Gastrocnemius medialis (tissue), 4 donors: ENCODE measurements at places on chromosomes 1 and 21. TPM values are rescaled to one million over a fixed set of nuclear protein-coding genes. Genes with fewer than 3 reads are reported as not detected.

AJAP1 gene
- 0.05 TPM for total RNA-seq

TIE1 gene
- 27.9 TPM for total RNA-seq

STX12 gene
- 34.3 TPM for total RNA-seq

OR2G6 gene
- total RNA-seq = not detected

SHISAL2A gene
- total RNA-seq = not detected

ATAD3C gene
- total RNA-seq = not detected

ZBTB48 gene
- 14.5 TPM for total RNA-seq

OXCT2 gene
- not detected for total RNA-seq

SLC26A9 gene
- 0.29 TPM for total RNA-seq

PLEKHA6 gene
- total RNA-seq = 10.3 TPM

SLC41A1 gene
- 39.8 TPM for total RNA-seq

SOD1 gene
- total RNA-seq = 249 TPM

IL24 gene
- total RNA-seq = not detected

F3 gene
- 7.0 TPM for total RNA-seq

UMODL1 gene
- total RNA-seq = not detected

SPAG17 gene
- not detected for total RNA-seq

NUDT4B gene
- total RNA-seq = 13.0 TPM

SPRR3 gene
- not detected for total RNA-seq

SRSF11 gene
- total RNA-seq = 60.5 TPM

C8A gene
- not detected for total RNA-seq

SEC22B gene
- total RNA-seq = 23.5 TPM

BCAN gene
- total RNA-seq = not detected

CLIC6 gene
- total RNA-seq = 0.49 TPM

KRTAP24-1 gene
- total RNA-seq = not detected

DRAXIN gene
- not detected for total RNA-seq

C1orf159 gene
- 6.4 TPM for total RNA-seq

KIF14 gene
- 0.19 TPM for total RNA-seq

FLG2 gene
- total RNA-seq = not detected

HSD3B1 gene
- not detected for total RNA-seq

NBPF4 gene
- not detected for total RNA-seq

TNFRSF4 gene
- 0.46 TPM for total RNA-seq

TMEM125 gene
- total RNA-seq = not detected

MCOLN3 gene
- 0.61 TPM for total RNA-seq

CBS gene
- 1.6 TPM for total RNA-seq

RNU1-3 gene
- not detected for total RNA-seq

PRR9 gene
- not detected for total RNA-seq

AGMAT gene
- total RNA-seq = 2.6 TPM

WDR64 gene
- not detected for total RNA-seq

BARHL2 gene
- not detected for total RNA-seq

PTAFR gene
- 1.5 TPM for total RNA-seq

CD34 gene
- total RNA-seq = 18.5 TPM

CD1E gene
- not detected for total RNA-seq

DIRAS3 gene
- 0.44 TPM for total RNA-seq

ARHGAP30 gene
- total RNA-seq = 1.2 TPM

CD160 gene
- total RNA-seq = not detected

ANXA9 gene
- total RNA-seq = not detected

PDE4B gene
- total RNA-seq = 7.2 TPM

IFNLR1 gene
- total RNA-seq = 7.4 TPM

FCRLB gene
- not detected for total RNA-seq

CD48 gene
- total RNA-seq = not detected

TTC24 gene
- not detected for total RNA-seq

FAM3B gene
- not detected for total RNA-seq

SPATA46 gene
- not detected for total RNA-seq

KCNQ4 gene
- 2.9 TPM for total RNA-seq

PKNOX1 gene
- 18.0 TPM for total RNA-seq

SLAMF7 gene
- 0.81 TPM for total RNA-seq

RNU1-2 gene
- total RNA-seq = not detected

NEXN gene
- 168 TPM for total RNA-seq

AIDA gene
- 23.6 TPM for total RNA-seq
